ENCODE measurements at places on chromosomes 5 and 9.

- DNase-seq = no peak
Measured at GRCh38 chr9:2066312-2067273, 51.4 kb downstream of the SMARCA2 start.

- DNase-seq = no peak
Measured at GRCh38 chr5:82985763-82986162, 91.4 kb downstream of the TMEM167A start.

DNA sequence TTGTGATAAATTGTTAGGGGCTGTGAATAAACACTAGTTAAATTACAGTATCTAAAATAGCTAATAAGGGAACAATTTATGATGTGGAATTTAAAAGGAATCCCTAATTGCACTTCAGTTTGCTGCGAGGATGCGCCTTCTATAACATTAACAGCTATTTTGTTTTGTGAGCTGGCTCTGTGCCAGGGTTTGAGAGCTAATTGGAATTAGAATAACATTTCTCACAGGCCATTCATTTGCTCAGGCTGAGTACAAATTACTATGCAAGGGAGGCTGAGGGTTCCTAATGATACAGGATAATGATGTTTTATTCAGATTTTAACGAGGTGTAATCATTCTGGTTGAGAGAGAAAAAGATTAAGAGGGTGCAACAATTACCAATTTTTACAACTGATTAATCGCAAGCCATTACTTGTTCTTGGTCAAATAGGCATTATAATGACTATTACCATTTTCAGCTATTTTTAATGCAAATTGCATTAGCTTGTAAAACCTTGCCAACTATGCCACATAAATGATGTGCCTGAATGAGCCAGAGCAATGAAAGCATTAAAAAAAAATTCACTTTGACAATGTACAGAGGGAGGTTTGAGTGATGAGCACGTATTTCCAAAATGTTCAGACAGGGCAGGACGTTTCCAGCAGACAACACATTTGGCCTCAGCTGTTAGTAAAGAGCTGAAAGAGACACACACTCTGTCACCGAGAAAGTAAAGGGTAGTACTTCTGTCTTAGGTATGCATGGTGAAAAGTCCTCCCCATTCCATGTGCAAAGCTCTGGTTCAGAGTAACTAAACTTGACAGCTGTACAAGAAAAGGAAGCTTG lies 576.5 kb downstream of the TLE1 start:
- no peak for DNase-seq

- no peak for DNase-seq
Measured at GRCh38 chr5:59354811-59355210, 538.7 kb downstream of the PDE4D start.

DNA sequence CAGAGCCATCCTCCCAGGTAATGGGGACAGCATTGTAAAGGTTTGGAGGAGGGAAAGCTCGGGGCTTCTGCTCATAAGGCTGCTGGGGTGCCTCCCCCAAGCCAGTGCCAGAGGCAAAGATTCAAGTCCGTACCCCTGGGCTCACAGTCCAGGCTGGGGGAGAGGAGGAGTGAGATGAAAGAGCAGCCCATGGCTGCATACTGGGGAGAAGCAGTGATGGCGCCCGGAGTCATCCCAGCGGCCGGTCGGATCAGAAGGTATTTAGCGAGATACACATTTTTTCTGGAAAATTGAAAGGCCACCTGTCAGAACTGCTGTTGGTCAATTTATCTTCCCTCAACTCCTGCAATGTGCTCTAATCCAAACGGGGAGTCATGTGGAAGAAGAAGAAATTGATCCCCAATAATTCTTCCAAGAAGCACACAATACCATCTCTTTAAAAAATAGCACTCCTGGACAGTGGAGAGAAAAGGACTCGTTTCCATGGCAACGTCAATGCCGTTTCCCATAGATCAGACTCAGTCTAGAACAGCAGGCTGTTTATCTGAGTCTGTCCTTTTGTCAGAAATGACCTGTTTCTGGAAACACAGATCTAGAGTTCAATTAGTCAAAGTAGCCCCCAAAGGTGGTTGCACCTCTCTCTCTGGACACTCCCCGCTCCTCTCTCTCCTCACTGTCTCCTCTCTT lies 65.9 kb downstream of the NSG2 start:
- no peak for DNase-seq

DNA sequence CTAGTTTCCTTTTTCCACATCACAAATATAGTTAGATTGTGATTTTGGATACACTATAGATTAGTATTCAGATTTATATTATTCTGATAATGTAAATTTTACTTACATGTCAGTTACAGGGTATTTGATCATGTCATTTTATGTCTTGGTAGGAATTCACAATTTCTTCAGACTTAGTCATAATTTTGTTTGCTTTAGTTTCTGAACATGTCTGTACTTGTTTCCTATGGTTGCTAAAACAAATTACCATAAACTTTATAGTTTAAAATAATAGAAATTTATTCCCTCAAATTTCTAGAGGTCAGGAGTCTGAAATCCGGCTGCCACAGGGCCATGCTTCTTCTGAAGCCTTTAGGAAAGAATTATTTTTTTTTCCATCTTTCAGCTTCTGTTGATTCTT lies 1817.2 kb upstream of the CDH9 start:
- no peak for DNase-seq

DNA sequence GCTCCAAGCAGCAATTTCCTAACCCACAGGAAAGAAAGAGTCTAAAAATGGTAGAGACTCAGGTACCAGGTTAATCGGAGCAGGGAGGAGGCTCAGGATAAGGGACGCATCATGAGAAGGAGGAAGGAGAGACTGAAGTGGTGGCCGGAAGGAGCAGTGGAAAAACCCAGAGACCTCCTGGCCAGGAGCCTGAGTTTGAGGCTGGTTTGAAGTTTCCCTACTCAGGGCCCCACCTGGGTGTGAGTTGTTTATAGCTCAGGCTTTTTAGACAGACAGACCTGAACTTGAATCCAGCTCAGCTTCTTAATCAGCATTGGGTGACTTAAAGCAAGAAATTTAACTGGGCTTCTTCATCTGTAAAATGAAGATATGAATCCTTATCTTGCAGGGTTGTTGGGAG lies 11.9 kb upstream of the AQP7 start:
- DNase-seq = no peak

- no peak for DNase-seq
Measured at GRCh38 chr9:114413861-114414301, 26.1 kb upstream of the AKNA start.

DNA sequence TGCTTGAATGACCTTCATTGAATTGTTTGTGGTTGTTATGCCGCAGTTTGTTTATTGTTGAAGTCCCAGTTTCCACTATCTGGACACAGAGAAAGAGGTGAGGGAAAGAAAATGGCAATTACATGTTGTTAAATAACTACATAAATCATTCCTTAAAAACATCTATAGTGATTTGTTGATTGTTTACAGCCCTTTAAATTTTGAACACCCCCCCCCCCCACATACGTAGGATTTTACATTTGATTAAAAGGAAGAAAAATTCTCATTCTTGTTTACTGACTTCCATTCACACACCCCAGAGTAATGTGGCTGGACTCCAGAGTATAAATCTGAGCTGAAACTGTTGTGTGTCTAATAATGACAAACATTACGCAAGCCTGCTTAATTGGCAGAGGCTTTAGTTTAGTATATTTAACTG lies 87.1 kb upstream of the FAM174A start:
- DNase-seq = no peak

DNA sequence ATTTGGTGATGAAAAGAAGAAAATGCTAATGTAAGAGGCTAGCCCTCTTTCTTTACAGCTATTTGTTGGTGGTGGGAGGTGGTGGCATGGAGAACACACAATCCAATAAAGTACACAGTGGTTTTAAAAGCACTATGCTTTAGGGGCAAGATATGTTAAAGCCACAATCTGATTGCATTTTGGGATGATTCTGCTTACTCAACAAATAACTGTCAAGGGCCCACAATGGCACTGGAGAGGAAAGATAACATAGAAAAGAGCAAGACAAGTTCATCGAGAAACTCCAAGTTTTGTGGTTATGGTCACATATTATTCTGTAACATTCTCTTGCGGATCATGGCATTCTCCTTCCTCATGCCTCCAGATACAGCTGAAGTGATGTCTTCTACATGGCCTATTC lies 38.8 kb downstream of the OTP start:
- no peak for DNase-seq

GRCh38 chr9:113719919-113720318 lies 156.2 kb upstream of the ZNF618 start:
- no peak for DNase-seq

- no peak for DNase-seq
Measured at GRCh38 chr9:105637787-105638395, 24.4 kb upstream of the TAL2 start.

DNA sequence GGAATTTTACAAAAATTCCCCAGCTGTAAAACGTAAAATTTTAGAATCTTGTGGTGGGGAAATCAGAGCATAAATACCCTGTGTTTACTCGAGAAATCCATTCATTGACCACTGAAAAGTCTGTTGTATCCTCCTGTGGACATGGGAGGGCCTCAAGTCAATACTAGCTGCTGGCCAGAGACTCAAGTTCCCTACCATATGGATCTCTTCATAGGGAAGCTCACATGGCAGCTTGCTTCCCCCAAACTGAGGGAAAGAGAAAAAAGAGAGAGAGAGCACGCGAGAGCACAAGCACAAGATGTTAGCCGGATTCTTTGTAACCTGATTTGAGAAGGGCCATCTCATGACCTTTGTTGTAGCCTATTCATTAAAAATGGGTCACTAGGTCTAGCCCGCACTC lies 591.9 kb downstream of the LRRC70 start:
- DNase-seq = no peak

- DNase-seq = no peak
Measured at GRCh38 chr9:120345379-120345778, 234.6 kb downstream of the CDK5RAP2 start.

Measured in mesothelial cell of epicardium (in vitro differentiated cells).